ENCODE measurements at places on chromosomes 16 and 17. TPM values are rescaled to one million over a fixed set of nuclear protein-coding genes. Genes with fewer than 3 reads are reported as not detected.

NOG gene
- total RNA-seq, result not detected

RNF167 gene
- total RNA-seq, result 108 TPM

TSPAN10 gene
- total RNA-seq, result 0.95 TPM

ANTKMT gene
- 67.4 TPM for total RNA-seq

HSPB9 gene
- total RNA-seq, result not detected

NPIPB9 gene
- total RNA-seq, result 4.6 TPM

CNTD1 gene
- total RNA-seq, result not detected

SKAP1 gene
- total RNA-seq, result 25.3 TPM

CDH13 gene
- not detected for total RNA-seq

BICDL2 gene
- total RNA-seq, result not detected

PPY gene
- not detected for total RNA-seq

KRTAP1-1 gene
- total RNA-seq, result not detected

CDK3 gene
- 14.1 TPM for total RNA-seq

TTYH2 gene
- 2.9 TPM for total RNA-seq

C16orf95 gene
- total RNA-seq, result 1.7 TPM

USH1G gene
- not detected for total RNA-seq

GPR179 gene
- total RNA-seq, result not detected

ITGA2B gene
- total RNA-seq, result not detected

CMTM1 gene
- 0.95 TPM for total RNA-seq

FBXL16 gene
- 0.75 TPM for total RNA-seq

CPHXL gene
- total RNA-seq, result not detected

CLEC3A gene
- total RNA-seq, result not detected

DLX4 gene
- total RNA-seq, result 0.42 TPM

TBC1D3B gene
- total RNA-seq, result 8.3 TPM

TBC1D3I gene
- 4.4 TPM for total RNA-seq

All from activated B cell treated with CpG ODN at 0.5 μM for 24 hours (primary cell).